ENCODE measurements at places on chromosomes 5 and 9.

DNA sequence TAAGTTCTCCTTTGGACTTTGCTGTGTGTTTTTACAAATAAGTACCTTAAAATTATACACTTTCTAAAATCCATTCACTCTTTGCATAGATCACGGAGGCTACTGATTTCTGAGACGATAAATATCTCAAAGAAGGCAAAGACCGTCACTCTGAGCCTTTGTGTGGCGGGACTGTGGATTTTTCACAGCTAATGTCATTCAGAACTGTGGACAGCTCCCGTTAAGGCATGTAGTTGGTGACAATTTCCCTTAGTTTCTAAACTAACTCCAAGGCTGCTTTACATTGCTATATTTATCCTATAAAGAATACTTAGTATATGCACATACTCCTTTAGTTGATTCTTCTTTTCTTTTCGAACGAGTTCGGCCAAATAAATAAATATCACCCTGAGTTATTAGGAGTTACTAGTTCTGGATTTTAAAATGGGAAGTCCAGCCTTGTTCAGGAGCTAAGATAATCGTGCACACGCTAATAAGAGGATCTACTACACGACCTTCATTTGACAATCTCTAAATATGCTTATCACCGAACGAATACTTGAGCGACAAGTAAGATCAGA, 1.8 kb downstream of the HCN1 start:
- DNase-seq, result peak; percentile 1

DNA sequence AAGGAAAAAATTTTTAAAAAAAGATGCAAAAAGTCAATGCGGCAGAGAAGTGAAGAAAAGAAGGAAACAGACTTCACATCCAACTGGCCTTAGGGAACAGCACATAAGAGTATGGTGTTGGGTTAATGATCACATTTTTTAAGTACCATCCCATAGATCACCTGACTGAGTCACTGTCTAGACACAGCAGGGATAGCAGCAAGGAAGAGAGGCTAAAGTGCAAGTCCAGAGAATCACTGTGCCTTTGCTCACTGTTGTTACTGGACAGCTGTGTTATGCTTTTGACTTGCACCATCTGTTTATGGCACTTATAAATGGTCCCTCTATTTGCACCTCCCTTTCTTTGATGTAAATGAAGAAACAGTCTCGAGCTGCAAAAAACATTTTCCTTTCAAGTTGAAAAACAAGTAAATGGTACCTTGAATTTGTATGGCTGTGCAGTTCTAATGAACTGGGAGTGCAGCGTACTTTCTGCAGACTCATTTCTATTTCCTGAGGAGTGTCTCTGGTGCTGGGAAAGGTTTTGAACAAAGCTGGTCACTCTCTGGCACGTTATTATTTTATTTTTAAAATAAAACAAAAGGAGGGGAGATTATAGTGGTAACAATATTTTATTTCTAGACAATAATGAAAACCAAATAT, 84.2 kb downstream of the TRPM6 start:
- peak; percentile 47 for DNase-seq

DNA sequence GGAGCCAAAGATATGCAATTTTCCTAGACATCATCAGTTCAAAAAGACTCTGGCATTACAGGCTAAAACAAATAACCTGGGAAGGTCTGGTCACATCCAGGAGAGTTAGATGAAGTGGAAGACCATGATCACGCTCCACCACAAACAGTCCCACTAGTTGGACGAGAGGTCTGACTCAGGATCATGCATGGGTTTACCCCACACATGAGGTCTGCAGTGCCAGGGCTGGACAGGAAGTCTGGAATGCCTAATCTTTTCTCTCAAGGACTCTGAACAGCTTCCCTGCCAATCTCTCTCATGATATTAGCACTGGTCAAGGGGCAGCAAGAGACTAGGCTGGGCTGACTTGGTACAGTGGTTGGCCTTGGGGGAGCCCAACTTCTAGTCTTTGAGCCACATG, 7.1 kb downstream of the PRUNE2 start:
- DNase-seq, result peak; percentile 55

DNA sequence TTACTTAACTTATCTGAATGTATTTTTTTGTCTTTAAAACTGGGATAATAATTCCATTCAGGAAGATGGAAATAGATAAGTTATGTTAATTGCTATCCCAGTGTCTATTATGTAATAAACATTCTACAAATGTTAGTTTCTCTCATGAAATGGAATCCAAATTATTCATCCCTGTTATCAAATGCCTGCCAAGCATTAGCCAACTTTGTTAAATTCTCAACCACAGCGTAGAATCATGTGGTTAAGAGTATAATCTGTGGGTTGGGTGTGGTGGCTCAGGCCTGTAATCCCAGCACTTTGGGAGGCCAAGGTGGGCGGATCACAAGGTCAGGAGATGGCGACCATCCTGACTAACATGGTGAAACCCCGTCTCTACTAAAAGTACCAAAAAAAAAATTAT, 912.9 kb upstream of the SEMA6A start:
- no peak for DNase-seq

GRCh38 chr9:131436376-131436775, 42.5 kb downstream of the PRRC2B start:
- no peak for DNase-seq

- DNase-seq, result no peak
Measured at GRCh38 chr5:159547466-159548195, 217.3 kb upstream of the IL12B start.

DNA sequence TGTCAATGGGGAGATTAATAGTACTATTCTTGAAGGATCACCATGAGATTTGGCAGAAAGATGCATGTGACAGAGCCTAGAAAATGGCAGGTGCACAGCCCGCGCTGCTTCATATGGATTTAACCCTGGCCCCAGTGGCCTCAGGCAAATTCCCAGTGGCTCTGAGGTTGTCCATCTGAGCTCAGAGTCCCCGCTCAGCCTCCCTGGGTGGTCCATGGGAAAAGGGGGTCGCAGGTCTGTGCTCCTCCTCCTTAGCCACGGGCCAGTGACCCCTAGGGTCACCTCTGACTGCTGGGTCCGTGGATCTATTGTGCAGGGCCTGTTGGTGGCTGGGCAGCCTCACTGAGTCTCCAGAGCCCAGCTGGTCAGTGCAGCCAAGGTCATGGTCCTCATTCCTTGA, 93.3 kb upstream of the BOD1 start:
- no peak for DNase-seq

DNA sequence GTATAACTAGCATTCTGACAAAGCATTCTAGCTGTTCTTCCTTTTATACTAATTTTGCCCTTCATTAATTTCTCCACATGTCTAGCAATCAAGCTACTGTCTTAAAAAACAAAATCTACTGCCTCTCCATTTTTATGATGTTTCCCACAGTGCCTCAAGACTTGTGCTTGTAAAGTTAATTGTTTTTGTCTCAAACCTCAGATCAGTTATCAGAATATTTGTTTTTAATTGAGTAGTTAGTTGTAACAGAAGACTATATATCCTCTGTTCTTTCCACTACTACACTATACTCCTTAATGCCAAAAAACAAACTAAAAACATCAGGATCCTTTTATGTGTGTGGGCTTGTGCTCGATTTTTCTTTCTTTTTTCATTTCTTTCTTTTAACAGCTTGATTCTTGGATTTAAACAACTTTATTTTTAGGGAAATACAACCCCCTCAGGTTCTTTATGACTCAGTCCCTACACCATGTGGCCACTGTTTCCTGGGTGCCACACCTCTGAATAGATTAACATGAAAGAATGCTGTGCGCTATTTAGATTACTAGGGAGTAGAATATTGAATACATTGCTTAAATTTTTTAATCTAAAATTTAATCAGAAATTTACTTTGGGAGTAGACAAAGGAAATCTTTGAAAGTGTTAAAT, 1.2 kb downstream of the ASPN start:
- DNase-seq, result peak; percentile 65

DNA sequence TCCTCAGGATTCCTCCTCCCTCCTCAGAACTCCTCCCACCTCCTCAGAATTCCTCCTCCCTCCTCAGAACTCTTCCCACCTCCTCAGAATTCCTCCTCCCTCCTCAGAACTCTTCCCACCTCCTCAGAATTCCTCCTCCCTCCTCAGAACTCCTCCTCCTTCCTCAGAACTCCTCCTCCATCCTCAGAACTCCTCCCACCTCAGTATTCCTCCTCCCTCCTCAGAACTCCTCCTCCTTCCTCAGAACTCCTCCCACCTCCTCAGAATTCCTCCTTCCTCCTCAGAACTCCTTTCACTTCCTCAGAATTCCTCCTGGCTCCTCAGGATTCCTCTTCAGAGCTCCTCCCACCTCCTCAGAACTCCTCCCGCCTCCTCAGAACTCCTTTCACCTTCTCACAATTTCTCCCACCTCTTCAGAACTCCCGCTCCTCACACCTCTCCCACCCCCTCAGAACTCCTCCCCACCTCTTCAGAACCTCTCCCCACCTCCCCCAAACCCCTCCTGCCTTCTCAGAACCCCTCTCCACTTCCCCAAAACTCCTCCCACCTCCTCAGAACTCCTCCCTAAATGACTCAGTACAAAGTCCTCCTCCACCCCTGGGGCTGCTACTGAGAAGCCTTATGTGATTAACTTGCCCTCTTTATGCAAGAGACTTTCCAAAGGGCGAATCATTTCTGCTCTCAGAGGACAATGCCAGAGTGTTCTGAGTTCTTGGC, 23.2 kb downstream of the SLC46A2 start:
- peak; percentile 88 for DNase-seq

DNA sequence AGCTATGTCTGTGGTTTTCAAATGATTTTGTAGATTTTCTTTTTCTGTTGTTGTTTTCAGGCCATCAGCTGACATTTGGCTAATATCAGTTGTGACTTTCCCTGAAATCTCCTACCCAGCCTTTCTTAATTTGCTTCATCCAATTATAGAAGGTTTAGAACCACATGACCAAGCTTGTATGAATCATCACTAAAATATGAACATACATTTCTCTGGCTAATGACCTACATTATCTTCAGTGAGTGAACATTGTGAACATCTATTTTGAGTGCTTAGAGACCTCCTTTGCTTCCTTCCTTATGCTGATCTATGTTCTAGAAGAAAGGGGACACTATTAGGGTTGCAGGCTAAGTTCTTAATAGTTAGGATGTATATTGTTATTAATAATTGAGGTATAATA, 532.5 kb downstream of the RAB3C start:
- DNase-seq, result no peak

GRCh38 chr5:78405829-78406750, 45.7 kb downstream of the SCAMP1 start:
- peak; percentile 75 for DNase-seq

- DNase-seq, result no peak
Measured at GRCh38 chr5:26662806-26663360, 375.5 kb downstream of the CDH9 start.

- DNase-seq, result peak; percentile 81
Measured at GRCh38 chr5:10453545-10453944, 11.9 kb downstream of the ROPN1L start.

Data from renal cortical epithelial cell (primary cell).